ENCODE measurements at places on chromosomes 6 and 20. TPM values are rescaled to one million over a fixed set of nuclear protein-coding genes. Genes with fewer than 3 reads are reported as not detected.

Gene SLC2A10
- total RNA-seq: not detected

Gene IL17F
- total RNA-seq: 1.5 TPM

Gene LZTS3
- 0.69 TPM for total RNA-seq

Gene ADGRF4
- total RNA-seq: not detected

Gene AVP
- not detected for total RNA-seq

Gene SLC18B1
- total RNA-seq: 3.2 TPM

Gene SLC35F1
- total RNA-seq: not detected

Gene MMS22L
- 45.6 TPM for total RNA-seq

Gene NRN1
- total RNA-seq: 5.8 TPM

Gene GLP1R
- total RNA-seq: not detected

Gene EYA4
- total RNA-seq: not detected

Gene TPD52L1
- not detected for total RNA-seq

Gene ANKRD66
- not detected for total RNA-seq

Gene RRAGD
- total RNA-seq: 9.5 TPM
